Activated CD4-positive, CD25-positive, alpha-beta regulatory T cell treated with anti-CD3 and anti-CD28 coated beads, Interleukin-2, amount 50 U/mL, for 24 hours (primary cell): ENCODE measurements at places on chromosomes 13 and 19.

GRCh38 chr13:50627111-50627510 is 216.4 kb downstream of the DLEU7 start:
- no peak for ATAC-seq

- ATAC-seq: no peak
Observed at GRCh38 chr13:95643936-95644598, 439 bp downstream of the DZIP1 start.

- ATAC-seq: no peak
Observed at GRCh38 chr13:109859898-109860297, 73.5 kb upstream of the IRS2 start.

DNA sequence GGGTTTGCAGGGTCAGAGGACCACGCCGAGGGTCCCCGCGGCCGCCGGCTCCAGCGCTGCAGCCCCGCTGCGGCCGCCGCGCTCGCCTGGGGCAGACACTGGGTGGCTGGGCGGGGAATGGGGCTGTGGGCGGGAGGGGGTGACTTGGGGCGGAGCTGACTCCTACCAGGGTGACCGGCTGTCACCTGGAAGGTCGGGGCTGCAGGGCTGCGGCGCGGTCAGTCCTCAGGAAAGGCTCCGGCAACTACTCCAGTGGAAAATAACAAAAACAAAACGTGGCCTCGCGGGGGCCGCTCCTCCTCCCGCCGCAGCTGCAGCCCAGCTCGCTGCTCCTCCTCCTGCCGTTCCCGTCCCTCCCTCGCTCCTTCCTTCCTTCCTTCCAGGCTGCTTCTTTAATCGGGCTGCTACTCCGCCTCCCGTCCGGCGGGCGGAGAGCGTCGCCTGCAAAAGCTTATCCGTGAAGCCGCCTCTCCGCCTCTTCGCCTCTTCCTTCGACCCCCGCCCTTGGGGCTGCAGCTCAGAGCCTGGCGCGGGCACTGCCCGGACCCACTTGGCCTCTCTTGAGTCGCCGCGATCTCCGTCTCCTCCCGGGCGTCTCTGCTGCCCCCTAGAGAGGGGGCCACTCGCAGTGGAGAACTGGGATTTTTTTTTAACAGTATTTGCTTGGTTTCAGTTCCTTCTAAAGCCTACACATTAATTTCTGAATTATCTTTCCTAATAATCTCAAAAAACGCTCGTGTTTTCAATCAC is at the start of gene TBC1D4:
Gene TBC1D4, minus strand, starts transcription at position 100 of the 750 bp plus-strand sequence. CDS start 402 bp downstream, outside the sequence.
- ATAC-seq: peak; percentile 74

- no peak for ATAC-seq
Observed at GRCh38 chr19:10891405-10892086, 20.2 kb downstream of the CARM1 start.

DNA sequence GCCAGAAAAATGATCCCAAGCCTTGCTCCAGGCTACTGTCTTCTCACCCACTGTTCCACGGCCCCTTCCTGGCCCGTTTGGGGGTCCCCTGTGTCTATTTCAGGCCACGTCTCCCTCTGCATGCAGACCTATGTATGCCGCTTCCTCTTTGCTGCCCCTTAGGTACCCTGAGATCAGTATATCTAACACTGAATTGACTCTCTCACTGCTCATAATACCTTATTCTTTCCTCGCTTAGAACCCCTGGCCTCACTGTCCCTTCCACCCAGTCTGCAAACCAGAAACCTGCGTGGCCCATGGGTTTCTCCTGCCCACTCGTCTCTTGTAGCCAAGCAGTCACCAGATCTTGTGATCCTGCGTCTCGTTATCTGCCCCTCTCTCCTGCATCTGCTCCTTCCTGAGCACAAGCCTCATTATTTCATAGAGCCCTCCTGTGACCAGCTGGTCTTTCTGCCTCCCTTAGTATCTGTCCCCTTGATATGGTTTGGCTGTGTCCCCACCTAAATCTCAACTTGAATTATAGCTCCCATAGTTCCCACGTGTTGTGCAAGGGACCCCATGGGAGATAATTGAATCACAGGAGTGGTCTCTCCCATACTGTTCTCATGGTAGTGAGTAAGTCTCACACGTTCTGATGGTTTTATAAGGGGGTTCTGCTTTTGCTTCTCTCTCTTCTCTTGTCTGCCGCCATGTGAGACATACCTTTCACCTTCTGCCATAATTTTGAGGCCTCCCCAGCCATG is 109.0 kb upstream of the RNF113B start:
- ATAC-seq: no peak

DNA sequence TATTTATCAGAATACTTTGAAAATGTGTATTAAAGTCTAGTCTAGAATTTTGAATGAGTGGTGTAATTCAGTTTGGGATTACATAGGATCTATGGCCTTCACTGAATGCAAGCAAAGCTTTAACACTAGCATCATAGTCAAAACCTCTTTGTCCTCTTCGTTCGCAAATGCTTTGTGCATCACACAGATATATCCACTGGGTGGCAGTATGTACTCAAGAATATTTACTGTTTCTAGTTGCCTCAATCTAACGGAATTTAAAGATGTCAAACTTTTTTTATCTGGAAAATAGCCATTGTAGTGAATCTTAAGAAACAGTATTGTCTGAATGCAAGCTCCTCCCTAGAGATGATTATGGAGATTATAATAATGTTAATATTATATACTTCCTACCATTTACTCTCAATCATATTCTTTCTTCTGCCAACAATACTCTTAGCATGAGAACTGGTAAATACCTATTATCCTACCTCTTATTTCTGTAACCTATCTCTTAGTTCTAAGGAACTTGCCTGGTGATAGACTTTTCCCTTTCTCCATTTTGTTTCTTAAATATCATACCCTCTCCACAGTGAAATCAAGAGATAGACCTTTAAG is 25.8 kb downstream of the LACC1 start:
- ATAC-seq: peak; percentile 53

GRCh38 chr13:110140099-110140498 is 166.9 kb downstream of the COL4A1 start:
- no peak for ATAC-seq

DNA sequence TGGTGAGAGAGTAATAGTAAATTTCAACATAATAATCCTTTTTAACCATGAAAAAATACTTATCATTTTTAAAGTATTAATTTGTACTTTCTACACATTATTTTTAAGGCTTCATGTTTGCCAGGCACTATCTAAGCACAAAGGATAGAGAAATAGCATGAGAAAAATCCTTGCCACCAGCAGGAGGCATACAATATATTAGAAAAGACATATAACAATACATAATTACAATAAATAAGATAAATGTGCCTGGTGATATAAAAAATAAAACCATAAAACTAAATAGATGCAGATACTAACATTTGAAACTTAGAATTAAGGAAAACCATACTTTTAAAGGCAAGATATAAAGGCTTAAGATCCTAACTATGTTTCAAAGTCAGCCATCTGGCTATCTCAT is 1256.4 kb downstream of the DIAPH3 start:
- no peak for ATAC-seq

DNA sequence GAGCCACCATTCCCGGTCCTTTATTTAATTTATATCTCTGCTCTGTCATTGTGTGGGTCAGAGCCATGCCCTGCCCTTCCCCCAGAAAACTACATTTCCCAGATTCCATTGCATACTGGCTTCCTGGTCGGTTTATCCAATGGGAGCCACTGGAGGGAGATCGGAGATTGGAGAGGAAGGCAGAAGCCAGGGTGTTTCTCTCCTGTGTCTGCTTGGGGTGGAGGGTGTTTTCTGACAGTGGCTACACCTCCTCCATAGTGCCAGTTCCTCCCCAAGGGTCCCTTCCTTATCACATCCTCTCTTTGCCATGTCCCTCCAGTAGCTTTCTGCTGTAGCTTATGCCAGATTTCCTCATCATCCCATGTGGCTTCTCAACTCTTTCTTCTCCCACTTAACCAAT is 19.0 kb downstream of the OLFM2 start:
- ATAC-seq: no peak

GRCh38 chr13:57056601-57057180 is 84.0 kb upstream of the PRR20A start:
- no peak for ATAC-seq

DNA sequence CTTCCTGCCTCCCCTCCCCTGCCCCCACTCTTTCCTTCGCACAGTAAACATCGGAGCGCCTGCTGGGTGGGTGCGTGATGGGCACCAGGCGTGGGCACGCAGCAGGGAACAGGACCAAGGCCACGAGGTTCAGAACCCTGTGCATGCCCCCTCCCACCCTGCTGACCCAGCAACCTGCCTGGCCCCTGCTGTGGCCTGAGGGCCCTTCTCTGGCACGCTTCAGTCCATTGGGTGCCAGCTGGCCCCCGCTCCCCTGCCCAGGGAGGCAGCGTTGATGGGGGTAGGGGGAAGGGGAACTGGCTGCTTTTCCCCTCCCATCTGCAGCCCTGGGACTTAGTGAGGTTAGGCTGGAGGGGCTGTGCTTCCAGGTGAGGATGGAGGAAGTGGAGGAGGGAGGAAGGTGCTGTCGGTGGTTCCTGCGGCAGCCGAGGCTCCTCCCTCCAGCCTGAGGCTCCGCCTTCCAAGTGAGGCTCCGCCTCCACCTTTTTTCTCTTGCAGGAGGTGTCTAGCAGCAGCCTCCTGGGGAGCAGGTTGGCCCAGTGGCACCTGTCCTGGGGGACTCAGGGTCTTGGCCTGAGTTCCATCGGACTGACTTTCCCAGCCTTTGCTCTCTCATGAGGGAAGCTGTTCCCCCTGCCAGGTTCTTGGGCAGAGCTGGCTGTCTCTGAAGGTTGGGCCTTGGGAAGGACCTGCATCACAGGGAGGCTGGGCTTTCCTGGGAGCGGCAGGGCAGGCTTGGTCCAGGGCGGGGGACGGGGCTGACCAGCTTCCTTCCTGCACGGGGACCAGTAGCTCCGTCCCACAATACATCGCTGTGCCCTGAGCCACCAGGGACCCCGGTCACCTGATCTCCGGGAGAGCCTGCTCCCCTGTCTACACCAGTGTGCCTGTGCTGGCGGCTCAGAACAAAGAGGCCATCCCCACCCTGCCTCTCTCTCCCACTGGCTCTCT is 7.3 kb downstream of the PIAS4 start:
- ATAC-seq: peak; percentile 44

DNA sequence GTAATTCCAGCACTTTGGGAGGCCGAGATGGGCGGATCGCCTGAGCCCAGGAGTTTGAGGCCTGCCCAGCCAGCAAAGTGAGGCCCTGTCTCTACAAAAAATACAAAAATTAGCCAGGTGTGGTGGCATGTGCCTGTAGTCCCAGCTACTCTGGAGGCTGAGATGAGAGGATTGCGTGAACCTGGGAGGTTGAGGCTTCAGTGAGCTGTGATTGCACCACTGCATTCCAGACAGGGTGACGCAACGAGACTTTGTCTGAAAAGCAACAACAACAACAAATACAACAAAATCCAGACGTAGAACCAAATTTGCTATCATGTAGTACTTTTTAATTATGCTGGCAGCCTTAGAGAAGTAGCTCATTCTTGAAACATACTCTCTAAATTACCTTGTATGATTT is 277.1 kb downstream of the KLF5 start:
- ATAC-seq: no peak

GRCh38 chr19:56350416-56351045 is 35.9 kb upstream of the ZSCAN5A start:
- ATAC-seq: no peak

DNA sequence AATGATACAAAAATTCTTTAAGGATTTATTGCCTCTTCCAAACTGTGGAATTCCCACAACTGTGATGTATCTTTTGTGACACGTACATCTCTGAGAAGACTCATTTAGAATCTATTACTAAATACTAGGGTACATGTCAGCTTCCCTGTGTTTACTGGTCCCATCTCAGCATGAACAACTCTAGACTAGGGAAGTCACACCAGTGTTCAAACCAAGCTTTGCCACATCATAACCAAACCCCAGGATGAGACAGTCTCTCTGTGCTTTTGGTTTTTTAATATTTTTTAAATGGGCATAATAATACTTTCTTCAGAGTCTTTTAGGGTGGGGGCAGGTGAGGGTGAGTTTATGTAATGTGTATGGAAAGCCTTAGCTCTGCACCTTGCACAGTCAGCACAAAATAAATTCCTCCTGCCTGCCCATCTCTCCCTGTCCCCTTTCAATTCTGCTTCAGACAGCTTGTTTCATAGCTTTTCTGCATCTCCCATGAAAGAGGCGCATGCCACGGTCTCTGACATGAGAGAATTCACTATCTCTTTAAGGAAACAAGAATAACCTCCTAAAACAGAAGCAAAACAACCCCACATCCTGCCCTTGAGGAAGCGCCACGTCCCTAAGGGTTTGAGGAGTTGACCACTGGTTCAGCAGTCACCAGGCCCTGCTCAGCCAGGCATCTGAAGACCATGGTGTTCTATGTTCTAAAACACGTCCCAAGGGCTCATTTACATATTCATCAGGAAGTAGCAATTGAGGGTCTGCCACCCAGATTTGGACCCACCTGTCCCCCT is 174.5 kb downstream of the USP12 start:
- peak; percentile 58 for ATAC-seq

- no peak for ATAC-seq
Observed at GRCh38 chr13:59494560-59494970, 669.2 kb downstream of the DIAPH3 start.

- no peak for ATAC-seq
Observed at GRCh38 chr19:5354403-5354802, 13.8 kb upstream of the PTPRS start.

- peak; percentile 63 for ATAC-seq
Observed at GRCh38 chr19:17441241-17442021, 7.0 kb downstream of the TMEM221 start.

DNA sequence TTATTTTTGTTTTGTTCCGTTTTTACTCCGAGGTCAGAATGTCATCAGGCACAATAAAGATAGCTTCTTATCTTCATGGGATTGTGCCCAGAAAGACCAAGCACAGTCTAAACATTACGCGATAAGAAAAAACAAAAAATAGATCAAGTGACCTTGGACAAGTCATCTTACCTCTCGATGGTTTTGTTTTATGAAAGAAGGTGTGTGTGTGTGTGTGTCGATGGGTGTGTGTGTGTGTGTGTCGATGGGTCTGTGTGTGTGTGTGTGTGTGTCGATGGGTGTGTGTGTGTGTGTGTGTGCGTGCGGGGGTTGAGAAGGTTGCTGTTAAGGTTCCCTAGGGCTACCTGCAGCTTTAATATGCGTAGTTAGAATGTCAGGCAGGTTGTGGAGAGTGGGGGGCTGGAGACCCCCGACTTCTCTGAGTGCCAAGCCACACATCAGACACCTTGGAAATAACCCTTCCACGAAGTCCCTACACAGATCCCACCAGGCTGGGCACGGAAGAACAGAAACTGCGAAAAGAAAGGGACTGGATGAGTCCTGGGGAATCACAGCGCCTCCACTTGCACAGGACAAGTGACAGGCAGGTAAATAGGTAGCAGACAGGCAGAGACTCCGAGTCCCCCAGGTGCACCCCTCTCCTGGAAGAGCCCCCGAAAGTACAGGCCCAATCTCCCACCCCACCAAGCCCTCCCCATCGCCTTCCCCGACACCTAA is 458 bp upstream of the ATP8A2 start:
- ATAC-seq: no peak

GRCh38 chr13:20492641-20493040 is 33.0 kb downstream of the CRYL1 start:
- peak; percentile 27 for ATAC-seq

DNA sequence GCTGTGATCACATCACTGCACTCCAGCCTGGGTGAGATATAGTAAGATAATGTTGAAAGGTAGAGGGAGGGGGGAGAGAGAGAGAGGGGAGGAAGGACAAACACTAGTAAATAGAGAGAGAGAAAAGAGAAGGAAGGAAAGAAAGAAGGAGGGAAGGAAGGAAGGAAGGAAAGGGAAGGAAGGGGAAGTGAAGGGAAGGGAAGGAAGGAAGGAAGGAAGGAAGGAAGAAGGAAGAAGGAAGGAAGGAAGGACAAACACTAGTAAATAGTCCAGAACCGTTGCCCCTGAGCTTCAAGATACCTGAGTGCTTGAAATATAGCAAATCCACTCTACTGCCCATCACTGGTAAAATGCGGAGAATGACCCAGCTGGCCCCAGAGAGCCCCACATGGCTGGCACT is 156.5 kb upstream of the ZNF507 start:
- no peak for ATAC-seq

- no peak for ATAC-seq
Observed at GRCh38 chr13:43686557-43686956, 100.2 kb downstream of the ENOX1 start.
